ENCODE measurements at places on chromosomes 2 and 18. TPM values are rescaled to one million over a fixed set of nuclear protein-coding genes. Genes with fewer than 3 reads are reported as not detected.

VWC2L gene
- total RNA-seq, result not detected

IL1RN gene
- total RNA-seq, result 0.46 TPM

APOB gene
- not detected for total RNA-seq

LRRTM4 gene
- total RNA-seq, result not detected

FOXI3 gene
- not detected for total RNA-seq

STON1 gene
- 0.36 TPM for total RNA-seq

AQP12A gene
- not detected for total RNA-seq

OXER1 gene
- total RNA-seq, result not detected

EIF4E2 gene
- 240 TPM for total RNA-seq

Measured in A549 treated with CORT108297 at 1 μM for 4 hours (cell line).